ENCODE measurements at places on chromosomes 7 and 10. TPM values are rescaled to one million over a fixed set of nuclear protein-coding genes. Genes with fewer than 3 reads are reported as not detected.

DNA sequence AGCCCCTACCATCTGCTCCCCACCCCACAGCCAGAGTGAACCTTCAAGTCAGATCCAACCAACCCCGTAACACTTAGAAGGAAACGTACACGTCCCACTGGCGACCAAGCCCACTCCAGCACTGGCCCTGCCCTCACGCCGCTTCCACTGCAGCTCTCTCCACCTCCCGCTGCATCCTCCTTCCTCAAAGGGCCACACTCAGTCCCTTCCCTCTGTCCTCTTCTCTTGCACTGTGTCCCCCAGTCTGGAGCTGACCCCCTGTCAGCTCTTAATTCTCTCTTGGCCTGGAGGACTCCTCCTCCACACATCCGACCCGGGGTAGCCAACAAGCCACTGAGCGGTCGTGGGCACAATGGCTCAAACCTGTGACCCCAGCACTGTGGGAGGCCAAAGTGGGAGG lies 85.8 kb downstream of the PROSER2 start:
- DNase-seq, result no peak

- DNase-seq, result no peak
Measured at GRCh38 chr10:133420579-133420978, 3.8 kb downstream of the SPRN start.

DNA sequence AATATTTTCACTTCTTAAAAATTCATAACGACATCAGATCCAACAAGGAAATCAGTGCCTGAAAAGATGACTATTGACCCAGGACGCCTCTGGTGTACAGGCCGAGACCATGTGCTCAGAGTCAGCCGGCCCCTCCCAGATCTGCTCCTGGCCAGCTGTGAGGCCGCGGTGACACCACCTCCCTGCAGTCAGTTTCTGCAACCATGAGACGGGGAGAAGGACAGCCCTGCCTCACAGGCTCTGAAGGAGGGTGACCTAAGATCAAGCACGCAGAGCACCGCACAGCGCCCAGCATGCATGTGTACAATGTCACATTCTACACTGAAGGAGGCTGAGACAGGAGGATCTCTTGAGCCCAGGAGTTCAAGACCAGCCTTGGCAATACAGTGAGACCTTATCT lies 2.6 kb upstream of the GPER1 start:
- DNase-seq, result no peak

GRCh38 chr7:151936207-151936606 lies 20.0 kb upstream of the GALNTL5 start:
- DNase-seq, result no peak

DNA sequence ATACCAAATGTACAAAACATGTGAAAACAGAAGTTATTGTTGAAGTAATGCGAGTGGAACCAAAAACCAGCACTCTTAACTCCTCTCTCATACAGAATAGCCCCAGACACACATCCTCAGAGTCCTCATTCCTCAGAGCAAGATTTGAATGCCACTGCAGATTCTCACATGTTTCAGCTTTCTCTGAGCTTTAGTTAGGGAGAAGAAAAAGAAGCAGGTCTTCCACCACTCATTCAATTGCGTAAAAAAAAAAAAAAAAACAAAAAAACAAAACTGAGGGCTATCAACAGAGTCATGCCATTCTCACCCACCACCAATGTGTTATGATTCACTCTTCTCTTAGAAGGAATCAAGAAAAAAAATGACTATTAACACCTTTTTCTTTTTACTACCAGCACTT lies 287.7 kb downstream of the IPMK start:
- no peak for DNase-seq

DNA sequence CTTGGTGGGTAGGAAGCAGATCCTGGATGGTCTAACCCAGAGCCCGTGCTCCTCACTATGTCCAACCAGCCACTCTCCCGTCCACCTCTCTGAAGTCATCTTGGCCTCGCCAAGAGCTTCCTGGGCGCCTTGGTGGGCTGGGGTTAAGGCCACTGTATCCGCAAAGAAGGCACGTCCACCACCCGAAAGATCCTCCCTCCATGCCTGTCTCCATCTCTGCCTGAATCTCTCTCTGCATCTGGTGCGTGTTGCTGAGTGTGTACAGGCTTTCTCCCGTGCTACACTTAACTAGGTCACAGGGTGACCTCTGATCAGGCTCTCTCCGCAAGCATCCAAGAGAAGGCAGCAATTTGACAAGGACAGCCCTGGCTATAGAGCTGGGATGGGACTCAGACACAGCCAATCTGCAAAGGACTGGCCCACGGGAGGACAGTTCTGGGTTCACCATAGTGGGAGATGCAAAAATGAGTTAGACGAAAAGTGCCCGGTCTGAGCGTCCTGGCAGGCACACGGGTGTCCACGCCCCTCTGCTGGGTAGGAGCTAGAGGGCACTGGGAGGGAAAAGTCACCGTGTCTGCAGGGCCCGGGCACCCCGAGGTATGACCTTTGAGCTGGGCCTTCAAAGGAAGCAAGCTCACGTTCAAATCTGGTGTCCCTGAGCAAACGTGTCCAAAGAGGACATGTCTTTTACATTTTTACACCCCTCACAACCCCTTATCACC lies 9.4 kb upstream of the RFC2 start:
- no peak for DNase-seq

GRCh38 chr10:44378626-44379025 lies 6.3 kb downstream of the CXCL12 start:
- DNase-seq, result no peak

DNA sequence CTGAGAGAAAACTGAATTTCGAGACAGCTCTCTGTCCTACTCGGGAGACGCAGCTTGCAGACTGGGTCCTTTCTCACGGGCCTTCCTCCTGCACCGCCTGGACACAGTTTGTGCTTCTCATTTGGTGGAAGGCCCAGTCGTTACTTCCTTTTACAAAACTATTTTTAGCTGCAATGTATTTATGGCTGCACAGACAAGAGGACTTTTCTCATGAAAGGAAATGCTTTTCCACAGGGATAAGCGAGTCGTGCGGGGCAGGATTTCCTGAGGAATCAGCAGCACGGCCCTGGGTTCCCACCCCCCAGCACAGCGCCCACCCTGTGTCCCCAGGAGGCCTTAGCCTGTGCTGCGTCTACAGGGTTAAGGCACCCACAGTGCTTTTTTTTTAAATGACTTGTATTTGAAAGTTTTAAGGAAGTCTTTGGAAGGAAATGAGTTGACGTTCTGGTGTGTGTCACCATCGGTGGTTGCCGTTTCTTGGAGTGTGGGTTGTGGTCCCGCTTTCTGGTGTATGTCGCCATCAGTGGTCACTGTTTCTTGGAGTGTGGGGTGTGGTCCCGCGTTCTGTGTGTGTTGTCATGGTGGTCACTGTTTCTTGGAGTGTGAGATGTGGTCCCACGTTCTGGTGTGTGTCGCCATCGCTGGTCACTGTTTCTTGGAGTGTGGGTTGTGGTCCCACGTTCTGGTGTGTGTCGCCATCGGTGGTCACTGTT lies 50.9 kb downstream of the INPP5A start:
- DNase-seq, result peak; percentile 55

DNA sequence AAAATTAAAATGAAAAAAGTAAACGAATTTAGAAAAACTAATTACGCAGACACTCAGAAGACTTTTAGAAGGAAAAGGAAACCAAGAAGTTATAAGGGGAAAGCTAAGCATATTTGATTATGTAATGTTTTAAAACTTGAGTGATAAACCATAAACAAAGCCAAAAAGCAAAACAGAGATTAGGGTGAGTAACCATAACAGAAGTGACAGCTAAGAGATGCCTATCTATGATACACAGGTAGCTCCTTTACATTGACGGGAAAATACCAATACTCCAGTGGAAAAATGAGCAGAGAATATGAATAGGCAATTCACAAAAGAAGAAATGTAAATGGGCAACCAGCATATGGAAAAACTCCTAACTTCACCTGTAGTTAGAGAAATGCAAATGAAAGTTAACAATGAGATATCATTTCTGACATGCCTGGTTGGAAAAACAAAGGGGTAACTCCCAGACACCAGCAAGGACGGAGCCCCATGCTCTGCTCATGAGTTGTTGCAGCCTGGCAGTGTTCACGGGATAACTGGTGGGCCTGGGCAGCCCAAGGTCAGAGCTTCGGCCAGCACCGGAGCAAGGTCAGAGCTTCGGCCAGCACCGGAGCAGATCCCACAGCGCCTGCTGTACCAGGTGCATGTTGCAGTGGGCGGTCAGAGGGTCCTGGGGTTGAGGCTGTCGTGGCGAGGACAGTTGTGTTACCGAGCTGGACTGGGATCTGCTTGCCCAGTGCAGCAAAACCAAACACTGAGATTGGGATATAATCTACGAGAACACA lies 58.9 kb downstream of the ALOX5 start:
- no peak for DNase-seq

DNA sequence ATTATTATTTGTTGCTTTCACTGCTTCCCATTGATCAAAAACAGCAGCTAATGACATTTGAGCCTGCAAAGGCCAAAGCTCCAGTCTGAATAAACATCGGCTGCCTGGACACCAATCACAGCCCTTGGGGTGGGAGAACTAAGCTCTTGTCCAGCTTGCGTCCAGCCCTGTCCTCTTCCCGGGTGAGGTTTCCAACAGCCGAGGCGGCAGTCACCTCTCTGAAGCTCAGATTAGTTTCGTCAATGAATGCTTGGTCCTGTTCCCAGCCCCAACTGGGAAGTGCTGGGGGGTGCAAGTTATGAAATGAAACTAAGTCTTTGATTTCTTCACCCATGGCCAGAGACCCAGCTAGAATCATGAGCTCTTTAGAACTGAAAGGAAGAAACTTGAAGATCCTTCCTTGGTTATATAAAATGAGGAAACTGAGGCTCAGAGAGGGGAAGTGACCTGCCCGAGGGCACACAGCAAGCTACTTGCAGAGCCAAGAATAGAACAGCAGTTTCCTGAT lies 114.0 kb upstream of the TCF7L2 start:
- DNase-seq, result no peak

GRCh38 chr7:2270495-2270894 lies 28.5 kb downstream of the NUDT1 start:
- DNase-seq, result no peak

GRCh38 chr7:157870644-157871290 lies 534.0 kb downstream of the DNAJB6 start:
- DNase-seq, result no peak

DNA sequence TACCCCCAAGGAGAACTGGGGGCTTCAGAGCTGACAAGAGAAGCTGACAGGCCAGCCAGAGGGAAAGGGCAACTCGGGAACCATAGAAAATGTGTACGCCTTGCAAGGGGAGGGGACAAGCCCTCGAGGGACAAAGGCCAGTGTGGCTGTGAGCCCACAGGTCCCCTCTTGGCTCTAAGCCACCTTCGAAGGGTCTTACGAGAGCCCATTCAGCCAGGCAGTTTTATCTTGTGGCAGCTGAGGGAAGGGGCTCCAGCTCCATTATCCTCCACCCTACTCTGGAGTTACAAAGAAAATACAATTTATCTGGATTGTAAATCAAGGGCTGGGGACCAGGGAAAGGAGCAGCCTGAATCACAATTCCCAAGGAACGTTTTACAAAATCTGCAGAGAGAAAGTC lies 159.5 kb upstream of the ZMIZ1 start:
- DNase-seq, result no peak

GRCh38 chr10:114498413-114499111 lies 94.3 kb upstream of the AFAP1L2 start:
- no peak for DNase-seq

DNA sequence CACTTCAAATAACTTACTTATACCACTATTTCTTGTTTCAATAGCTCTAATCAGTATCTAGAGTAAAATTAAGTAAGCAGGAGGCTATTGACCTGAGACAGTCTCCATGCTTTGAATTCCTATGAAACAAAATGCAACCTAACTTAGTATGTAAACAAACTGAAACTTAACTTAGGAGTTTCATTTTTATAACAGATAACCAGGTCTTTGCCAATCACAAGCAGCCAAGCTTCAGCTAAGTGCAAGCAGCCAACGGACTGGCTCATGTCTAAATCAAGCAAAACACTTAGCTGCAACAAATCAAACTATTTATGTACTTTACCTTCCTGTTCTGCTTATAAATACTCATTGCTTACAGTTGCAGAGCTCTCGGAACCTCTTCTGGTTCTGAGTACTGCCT lies 4.4 kb upstream of the GSTK1 start:
- no peak for DNase-seq

DNA sequence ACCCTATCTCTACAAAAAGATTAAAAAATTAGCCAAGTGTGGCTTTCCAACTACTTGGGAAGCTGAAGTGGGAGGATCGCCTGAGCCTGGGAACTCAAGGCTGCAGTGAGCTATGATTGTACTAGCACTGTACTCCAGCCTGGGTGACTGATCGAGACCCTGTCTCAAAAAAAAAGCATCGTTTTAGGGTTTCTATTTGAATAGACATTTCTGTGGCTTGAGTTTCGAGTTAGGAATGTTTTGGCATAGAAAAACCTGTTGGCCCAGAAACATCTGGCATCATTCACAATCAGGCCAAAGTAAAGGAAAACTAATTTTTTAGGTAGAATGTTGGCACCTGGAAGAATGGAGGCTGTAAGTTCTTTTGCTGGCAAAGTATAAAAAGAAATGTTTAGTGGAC lies 72.4 kb downstream of the AUTS2 start:
- DNase-seq, result no peak

GRCh38 chr7:135514856-135515255 lies 5.0 kb upstream of the CNOT4 start:
- no peak for DNase-seq

DNA sequence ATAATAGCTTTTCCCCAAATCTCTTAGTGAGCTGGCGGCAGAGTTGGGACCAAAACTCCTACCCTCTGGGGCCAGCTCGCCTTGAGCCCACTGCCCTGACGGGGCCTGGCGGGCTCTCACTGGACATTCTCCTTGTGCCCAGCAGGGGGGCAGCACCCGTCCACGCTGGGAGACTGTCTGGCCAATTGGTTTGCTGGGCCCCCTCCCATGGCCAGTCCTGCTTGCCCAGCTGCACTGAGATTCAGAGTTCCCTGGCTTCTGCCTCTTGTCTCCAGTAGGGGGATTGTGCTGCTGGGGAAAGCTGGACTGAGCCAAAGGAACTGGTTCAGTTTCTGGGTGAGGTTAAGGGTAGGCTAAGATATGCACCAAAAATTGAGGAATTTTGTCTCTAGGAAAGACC lies 59.8 kb downstream of the RAMP3 start:
- no peak for DNase-seq

- DNase-seq, result no peak
Measured at GRCh38 chr10:128863411-128863810, 603.6 kb upstream of the MGMT start.

DNA sequence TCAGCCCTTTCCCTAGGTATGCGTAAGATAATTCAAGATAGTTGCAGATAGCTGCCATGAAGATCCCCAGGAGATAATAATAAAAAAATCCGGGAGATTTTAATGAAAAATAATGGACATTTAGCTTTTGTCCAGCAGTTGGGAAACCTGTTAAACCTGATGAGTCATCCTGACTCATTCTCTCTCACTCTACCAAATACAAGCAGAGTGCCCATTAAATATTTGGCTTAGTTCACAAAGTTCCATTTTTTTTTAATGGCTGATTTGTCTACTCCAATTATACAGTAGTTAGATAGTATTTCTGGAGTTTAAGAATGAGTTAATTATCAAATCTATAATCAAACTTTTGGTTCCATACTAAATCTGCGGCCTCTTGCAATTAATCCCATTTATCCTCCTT lies 2.1 kb upstream of the SHTN1 start:
- no peak for DNase-seq

The IFIT5 gene
- total RNA-seq, result 2.5 TPM

The WNT8B gene
- total RNA-seq, result 0.44 TPM

The DNAH11 gene
- total RNA-seq, result 0.43 TPM

The GIMAP8 gene
- not detected for total RNA-seq

The EVX1 gene
- not detected for total RNA-seq

The ADCY1 gene
- 0.14 TPM for total RNA-seq

The GDF10 gene
- total RNA-seq, result not detected

The OR9A2 gene
- not detected for total RNA-seq

Data from G401 (cell line).